ENCODE measurements at places on chromosomes 6 and 20.

DNA sequence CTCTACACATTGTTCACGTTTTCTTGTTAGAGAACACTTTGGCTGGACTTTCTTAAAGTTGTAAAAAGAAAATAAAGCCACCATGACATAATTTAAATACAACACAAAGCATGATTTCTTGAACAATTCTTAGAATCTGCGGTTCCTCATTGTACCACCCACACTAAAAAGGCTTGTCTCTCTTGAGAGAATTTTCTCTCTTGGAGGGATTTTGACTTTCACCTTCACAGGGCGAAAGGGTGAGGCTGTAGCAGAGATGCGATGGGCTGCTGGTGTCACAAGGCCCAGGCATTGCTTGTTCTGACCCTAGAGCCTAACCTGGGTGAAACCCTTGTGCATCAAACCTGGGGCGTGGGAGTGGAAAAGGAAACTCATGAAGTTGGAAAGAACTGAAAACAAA, 122.7 kb upstream of the RIPOR2 start:
- DNase-seq, result no peak

DNA sequence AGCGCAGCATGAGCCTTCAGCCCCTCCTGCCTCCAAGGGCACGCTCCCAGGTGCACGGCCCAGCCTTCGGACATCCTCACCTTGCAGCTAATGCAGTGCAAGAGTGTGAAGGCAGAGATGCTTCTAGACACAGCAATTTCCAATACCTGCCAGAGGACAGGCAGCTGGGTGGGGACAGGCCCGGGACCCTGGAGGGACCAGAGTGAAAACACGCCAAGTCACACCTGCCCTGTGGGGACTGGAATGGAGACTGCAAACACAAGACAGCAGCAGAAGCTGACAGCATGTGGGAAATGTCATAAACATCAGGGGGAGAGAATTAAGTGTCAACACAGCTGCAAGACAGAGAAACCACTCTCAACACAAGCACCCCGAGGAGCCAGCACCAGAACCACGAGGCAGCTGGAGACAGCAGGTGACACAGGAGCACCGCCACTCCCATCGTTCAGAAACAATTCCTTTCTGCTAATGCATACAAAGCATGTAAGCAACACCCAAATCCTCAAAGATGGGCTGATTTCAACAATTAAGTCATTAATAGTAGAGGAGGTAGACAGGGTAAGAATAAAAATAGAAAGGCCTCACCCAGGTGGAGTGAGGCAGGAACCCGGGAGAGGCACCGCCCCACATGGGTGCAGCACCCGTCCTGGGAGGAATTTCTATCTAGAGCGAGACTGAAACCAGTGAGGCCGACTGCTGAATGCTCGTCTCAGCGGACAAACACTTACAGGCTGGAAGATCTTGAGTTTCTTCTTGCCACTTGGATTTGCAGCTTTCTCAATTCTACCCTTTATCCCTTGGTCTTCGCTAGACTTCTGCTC, 17.1 kb downstream of the DIDO1 start:
- no peak for DNase-seq

DNA sequence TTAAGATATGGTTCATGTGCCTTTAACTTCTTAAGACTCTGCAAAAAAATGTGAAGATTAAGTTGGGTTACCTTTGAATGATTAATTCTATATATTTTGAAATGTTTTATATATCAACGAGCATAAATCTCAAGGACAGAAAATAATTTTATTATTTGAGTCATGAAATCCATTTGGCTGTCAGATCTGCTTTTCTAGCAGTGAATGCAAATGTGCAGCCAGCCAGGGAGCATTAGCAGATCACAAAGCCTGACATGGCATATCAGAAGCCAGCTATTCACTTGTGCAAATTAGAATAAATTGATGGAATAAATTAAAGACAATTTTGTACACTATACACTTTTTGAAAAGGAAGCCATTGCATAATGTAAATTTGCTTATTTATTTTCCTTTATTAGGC, 424.3 kb downstream of the ADGRB3 start:
- DNase-seq, result no peak

GRCh38 chr20:49647550-49647949, 66.1 kb downstream of the B4GALT5 start:
- DNase-seq, result no peak

DNA sequence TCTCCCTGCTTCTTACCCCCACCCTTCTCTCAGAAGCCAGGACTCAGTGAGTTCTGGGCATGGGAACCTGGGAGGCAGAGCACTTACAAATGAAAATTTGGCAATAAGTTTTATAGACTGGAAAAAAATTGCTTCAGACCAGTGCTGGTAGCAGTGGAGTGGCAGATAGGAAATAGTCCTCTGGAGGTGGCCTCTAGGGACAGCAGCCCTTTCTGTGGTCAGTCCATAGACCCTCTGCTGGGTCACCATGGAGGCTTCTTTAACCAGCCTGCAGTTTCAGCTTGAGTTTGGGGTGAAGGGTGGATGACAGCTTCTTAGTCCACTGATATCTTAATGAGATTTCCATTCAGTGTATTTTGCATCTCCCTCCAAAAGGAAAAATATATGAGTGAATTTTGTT, 179.1 kb downstream of the ARID1B start:
- DNase-seq, result no peak

DNA sequence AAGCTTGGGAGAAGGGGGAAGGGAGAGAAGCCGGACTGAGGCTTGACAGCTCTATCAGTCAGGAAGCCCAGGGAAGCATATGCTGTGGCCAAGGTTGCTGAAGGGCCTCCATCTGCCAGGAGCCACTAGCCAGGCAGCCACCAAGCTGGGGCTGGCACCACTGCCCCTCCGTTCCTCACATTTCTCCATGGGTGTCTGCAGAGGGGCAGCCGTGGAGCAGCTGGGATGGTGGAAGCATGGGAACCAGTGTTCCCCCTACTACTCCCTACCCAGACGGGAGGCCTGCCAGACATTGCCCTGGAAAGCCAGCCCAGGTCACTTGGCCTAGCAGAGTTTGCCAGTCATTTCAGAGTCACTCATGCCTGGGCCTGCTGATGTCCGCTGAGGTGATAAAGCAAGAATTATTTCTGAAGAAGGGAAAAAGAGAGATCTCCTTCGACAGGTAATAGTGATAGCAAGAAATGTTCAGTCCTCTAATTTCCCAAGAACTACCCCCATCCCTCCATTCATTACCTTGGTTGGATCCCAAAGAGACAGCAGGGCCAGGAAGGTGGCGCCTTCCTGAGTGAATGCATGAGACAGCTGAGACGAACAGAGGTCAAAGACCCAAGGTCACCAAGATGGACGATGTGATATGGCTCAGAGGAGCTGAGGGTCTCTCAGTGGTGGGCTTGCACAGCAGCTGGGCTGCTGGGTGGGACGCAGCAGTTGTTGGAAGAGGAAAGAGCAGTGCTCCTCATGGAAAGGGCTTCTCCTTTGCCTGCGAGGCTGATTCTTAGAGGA, 21.9 kb downstream of the SNPH start:
- DNase-seq, result no peak

- no peak for DNase-seq
Measured at GRCh38 chr6:120916844-120917243, 417.4 kb downstream of the TBC1D32 start.

GRCh38 chr6:7578516-7578915, 11.5 kb upstream of the SNRNP48 start:
- DNase-seq, result no peak

GRCh38 chr6:70124882-70125545, 177.9 kb downstream of the COL9A1 start:
- no peak for DNase-seq

All from stimulated activated CD8-positive, alpha-beta memory T cell treated with anti-CD3 and anti-CD28 coated beads, Interleukin-15, amount 100 ng/mL, for 4 hours (primary cell).